ENCODE measurements at places on chromosomes 7 and 10.

DNA sequence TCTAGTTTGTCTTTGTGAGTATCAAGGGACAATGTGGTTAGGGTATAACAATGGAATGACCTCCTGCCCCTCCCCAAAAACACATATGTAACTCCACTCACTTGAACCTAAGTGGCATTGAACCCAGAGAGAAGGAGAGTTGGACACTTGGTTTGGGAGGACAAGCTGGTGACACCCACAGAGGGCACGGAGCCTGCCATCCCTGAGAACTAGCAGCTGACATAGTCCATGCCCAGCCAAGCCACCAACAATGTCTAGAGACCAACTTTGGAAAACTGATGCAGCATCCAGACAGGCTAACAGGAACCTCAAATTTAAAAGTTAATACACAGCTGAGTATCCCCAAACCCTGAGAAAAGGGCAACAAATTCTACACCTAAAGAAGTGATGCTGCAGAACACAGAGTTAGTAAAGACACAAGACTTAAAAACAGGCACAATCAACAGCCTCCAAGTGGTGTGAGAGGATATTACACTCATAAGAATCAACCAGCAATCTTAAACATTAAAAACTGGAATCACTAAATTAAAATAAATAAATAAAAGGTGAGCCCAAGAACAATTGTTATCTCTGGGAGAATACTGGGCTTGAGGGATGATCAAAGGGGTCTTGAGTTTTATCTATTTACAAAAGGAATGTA, 27.2 kb downstream of the NUDCD3 start:
- DNase-seq = no peak

DNA sequence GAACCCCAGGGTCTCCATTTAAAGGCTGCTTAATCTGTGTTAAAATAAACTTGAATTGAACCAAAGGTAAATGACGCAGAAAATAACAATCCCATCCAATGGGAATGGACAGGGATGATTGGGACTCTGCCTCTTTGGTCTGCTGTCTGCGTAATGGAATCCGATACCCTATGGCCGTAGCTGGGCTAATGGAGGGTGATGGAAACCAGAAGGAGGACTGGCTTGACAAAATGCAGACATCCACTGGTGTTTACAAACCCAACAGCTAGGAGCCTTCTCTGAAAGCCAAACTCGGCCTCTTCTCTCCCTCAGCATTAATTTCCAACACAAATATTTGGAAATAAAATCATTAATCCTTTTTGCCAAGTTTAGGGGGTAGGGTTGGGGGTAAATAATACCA, 162.2 kb upstream of the CHST15 start:
- DNase-seq = no peak

GRCh38 chr7:99699946-99700345, 20.1 kb upstream of the CYP3A5 start:
- no peak for DNase-seq

- no peak for DNase-seq
Observed at GRCh38 chr10:26697922-26698608, 564 bp downstream of the PDSS1 start.

GRCh38 chr7:129553899-129554461, 51.6 kb downstream of the SMKR1 start:
- DNase-seq = peak; percentile 89

- no peak for DNase-seq
Observed at GRCh38 chr10:128943111-128943510, 523.9 kb upstream of the MGMT start.

GRCh38 chr10:63819753-63820329, 298.6 kb downstream of the REEP3 start:
- peak; percentile 0 for DNase-seq

DNA sequence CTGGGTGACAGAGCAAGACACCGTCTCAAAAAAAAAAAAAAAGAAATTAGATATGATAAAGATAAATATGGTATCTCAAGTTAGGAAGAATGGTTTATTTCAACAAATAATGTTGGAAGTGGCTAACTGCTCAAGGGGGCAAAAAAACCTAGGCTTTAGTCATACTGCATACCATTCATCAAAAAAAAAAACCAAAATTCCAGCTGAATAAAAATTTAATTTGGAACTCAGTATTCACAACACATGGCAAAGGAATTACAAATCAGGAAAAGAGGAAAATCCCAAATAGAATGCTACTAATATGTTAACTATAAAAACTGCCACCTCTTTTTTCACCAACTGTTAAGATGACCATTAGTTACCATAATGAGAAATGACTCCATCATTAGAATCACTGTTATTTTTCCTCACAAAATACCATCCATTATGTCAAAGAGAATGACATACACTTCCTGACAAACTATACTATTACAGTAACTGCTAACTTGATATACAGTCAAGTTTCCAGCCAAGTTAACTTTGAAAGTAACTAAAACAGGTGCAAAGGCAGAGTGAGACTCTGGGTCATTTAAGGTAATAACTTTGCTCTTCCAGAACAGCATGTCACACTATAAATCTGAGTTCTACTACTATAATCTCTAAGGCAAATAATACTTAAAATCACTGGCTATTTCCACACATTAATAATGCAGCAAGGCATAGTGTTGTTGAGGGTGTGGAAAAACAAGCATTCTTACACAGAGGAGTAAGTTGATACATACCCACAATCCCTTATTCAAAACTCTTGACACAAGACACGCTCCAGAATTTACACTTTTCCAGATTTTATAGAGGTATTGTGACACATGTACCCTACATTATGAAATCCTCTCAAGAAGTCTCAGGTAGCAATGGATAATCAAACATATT, 10.2 kb downstream of the KBTBD2 start:
- DNase-seq = no peak

- no peak for DNase-seq
Observed at GRCh38 chr10:6788231-6788630, 208.2 kb upstream of the PRKCQ start.

DNA sequence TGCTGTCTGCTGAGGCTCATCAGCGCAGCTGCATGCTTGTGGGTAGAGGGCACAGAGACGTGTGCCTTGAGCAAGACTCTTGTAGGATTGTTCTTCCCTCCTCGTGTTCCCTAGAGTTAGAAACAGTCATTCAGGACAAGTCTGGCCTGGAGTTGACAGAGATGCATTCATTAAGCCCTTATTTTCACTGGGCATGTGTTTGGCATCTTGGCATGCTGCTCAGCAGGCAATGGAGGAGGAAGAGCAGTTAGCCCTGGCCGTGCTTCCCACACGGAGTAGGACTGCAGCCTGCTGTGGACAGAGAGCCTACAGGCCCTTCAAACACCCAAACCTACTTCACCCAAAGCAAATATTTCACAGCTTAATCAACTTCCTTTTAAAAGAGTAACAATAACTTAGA, 73.0 kb upstream of the GJD4 start:
- no peak for DNase-seq

DNA sequence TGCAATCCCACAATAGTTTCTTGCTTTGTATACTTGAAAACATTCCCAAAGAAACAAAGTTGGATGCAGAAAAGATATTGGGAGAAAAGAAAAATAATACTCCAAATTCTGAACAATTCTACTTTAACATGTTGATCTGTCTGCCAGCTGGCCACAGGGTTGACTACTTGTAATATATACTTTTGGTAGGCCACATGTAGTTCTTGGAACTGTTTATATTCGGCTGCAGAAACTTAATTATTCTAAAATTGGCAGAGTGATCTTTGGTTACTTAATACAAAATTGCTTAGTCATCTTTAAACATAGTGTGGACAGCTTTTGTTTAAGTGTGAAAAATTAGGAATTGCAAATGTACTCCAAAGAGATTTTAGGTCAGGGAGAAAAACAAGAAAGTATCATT, 76.0 kb downstream of the CALD1 start:
- DNase-seq = no peak

- DNase-seq = no peak
Observed at GRCh38 chr10:126068322-126068721, 172.0 kb downstream of the FANK1 start.

DNA sequence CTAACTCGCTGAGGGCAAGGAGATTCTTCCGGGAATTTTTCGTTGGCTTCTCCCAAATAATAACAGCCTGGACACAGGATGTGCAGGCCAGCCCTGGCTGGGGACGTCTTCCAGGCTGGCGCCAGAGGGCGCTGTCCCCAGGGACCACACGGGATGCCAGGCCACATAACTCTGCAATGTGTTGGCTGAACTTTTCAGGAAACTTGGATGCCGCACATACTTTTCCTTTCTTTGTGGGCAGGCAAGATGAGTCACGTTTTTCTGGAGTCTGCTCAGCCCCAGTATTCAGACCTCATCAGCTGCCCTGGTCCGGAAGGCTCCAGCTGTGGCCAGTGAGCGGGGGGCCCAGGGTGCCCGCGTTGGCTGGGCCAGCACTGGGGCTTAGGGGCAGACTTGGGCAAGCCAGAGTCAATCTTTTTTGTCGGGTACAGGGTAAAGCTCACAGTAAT, 122.7 kb downstream of the PRKAG2 start:
- DNase-seq = no peak

DNA sequence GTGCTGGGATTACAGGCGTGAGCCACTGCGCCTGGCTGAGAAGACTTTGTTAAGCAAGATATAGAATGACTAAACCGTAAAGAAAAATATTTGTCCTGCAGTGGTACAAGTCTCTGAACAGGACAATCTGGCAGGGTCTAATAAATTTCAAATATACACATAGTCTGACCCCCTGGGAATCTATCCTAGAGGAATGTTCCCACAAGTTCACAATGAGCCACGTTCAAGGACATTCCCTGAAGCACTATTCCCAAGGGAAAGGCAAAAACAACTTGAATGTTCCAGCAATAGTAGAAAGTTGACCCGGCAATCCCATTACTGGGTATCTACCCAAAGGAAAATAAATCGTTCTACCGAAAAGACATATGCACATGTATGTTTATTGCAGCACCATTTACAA, 82.0 kb downstream of the HIP1 start:
- no peak for DNase-seq

DNA sequence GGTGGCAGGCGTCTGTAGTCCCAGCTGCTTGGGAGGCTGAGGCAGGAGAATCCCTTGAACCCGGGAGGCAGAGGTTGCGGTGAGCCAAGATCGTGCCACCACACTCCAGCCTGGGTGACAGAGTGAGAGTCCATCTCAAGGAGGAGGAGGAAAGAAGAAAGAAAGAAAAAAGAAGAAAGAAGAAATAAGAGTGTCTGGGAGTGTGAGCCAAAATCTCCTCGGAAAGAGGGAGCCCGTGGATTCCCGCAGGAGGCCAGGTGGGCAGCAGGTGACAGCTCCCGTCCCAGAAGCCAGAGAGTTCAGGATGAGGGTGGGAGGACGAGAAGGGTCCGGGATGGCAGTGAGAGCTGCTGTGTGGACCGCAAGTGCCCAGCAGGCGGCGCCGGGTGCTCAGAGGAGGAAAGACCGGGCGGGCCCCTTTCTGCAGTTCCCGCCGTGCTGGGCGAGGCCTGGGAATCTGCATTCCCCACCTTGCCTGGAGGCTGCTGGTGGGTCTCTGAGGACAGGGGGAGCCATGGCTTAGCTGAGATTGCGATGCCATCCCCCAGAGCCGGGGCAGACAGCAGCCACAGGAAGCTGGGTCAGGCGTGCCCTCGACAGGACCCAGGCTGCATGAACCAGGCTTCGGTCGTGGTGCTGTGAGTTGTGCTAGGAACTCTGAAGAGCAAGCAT, 17.1 kb upstream of the AMZ1 start:
- no peak for DNase-seq

DNA sequence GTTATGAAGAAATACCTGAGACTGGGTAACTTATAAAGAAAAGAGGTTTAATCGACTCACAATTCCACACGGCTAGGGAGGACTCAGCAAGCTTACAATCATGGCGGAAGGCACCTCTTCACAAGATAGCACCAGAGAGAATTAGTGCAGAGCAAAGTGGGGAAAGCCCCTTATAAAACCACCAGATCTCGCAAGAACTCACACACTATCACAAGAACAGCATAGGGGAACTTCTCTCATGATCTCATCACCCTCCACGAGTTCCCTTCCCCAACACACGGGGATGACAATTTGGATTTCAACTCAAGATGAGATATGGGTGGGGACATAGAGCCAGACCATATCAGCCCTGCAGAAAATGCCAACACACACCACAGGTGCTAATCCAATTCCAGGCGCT, 218.7 kb downstream of the PARD3 start:
- DNase-seq = no peak

GRCh38 chr7:5379546-5379945, 44.1 kb downstream of the TNRC18 start:
- DNase-seq = no peak

DNA sequence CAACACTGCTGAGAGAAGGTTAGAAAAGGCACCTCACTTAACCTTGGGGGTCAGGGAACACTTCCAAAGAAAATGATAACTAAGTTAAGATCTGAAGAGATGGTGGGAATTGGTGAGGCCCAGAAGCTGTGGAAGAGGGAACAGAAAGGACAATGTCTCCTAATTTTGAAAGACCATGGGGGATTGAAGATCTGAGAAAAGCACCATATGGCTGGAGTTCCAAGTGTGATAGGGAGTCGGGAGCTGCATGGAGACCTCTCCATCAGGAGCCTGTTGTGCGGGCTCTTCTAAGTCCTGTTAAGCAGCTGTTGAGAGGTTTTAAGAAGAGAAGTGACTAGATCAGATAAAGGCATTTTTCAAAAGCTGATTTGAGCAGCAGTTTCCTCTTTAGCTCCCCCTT, 254.3 kb downstream of the CDK14 start:
- DNase-seq = no peak

DNA sequence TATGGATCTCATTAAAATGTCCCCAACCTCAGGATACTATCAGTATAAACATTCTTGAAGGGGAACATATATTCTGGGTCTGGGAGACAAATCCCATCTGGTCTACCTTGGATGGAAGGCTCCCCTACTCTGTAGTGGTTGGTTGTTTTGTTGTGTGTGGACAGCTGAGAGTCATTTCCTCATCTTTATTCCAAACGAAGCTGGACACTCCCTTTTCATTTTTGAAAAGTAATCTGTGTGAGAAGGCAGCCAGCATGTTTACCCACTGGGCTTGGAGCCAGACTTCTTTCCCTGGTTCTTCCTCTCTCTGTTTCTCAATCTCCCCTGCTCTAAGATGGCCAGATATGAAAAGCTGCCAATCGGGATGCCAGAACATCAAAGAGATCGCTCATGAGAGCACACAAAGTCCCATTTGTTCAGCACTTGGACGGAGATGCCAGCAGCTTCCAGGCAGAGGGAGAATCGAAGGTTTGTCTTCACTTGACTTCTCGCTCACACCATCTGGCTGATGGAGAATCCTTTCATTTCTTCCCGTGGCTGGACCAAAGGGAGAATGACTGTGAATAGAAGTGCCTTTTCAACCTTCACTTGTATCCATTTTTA, 108.1 kb upstream of the AGR3 start:
- DNase-seq = no peak

DNA sequence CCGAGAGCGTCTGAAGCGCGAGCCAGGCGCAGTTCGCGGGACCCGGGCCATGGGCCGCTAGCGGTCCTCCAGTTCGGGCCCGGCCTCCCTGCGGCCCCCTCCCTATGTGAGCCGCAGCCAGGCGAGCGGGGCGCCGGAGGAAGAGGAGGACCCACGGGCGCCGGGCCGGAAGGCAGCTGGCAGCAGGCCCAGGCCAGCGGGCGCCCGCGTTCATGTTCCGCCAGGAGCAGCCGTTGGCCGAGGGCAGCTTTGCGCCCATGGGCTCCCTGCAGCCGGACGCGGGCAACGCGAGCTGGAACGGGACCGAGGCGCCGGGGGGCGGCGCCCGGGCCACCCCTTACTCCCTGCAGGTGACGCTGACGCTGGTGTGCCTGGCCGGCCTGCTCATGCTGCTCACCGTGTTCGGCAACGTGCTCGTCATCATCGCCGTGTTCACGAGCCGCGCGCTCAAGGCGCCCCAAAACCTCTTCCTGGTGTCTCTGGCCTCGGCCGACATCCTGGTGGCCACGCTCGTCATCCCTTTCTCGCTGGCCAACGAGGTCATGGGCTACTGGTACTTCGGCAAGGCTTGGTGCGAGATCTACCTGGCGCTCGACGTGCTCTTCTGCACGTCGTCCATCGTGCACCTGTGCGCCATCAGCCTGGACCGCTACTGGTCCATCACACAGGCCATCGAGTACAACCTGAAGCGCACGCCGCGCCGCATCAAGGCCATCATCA, 1.1 kb downstream of the ADRA2A start:
- DNase-seq = no peak

All from NCI-H1417 treated with DMSO at 0.1 percent for 48 hours (cell line).